ENCODE measurements at places on chromosomes 6 and 20.

DNA sequence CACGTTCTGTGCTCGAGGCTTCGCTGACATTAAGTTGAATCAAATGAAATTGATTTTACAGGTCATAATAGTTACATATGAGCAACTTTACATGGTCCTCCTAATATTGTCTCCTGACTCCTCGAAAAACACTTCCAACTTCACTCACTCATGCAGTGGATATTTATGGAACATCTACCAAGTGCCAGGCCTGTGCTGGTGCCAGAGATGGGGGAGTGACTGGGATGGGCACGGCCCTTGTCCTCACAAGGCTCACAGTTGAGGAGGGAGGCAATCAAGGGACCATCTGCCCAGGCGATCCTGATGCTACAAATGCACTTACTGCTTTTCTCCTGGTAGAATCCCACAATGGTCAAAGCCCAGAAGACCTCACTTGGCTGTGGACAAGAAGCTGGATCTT lies 426.4 kb downstream of the PREX1 start:
- DNase-seq, result no peak

DNA sequence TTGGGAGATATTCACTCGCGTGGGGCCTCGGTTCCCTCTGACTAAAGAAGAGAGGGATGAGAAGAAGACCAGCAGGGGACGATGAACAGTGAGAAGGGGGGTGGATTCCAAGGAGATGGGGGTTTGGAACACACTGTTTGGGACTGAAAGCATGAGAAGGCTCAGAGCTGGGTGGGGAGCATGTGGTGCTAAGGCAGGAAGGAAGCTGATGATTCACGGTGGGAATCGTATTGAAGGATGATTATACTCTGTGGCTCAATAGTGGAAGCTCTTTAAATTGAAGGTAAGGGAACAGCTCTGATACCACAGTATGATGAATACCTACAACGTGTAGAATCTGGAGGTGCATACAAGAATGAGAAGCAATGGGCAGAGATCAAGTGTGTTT lies 117.5 kb upstream of the KCNK16 start:
- DNase-seq, result no peak

DNA sequence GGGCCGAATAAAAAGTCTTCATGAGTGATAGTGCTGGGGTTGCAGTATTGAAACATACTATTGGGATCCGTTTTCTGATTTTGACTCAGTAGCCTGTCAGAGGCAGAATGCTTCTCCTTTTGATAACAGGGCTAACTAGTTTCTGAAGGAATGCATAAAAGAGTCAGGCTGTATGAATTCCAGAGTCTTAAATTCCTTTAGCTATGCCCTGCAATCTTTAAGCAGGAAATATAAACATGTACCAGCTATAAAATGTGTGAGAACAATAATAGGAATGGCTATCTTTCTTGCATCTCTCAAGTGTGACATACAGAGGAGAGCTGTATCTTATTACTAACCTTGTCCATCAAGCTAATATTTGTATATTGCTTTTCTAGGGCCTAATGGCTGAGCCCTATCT lies 917.1 kb downstream of the KIF16B start:
- no peak for DNase-seq

DNA sequence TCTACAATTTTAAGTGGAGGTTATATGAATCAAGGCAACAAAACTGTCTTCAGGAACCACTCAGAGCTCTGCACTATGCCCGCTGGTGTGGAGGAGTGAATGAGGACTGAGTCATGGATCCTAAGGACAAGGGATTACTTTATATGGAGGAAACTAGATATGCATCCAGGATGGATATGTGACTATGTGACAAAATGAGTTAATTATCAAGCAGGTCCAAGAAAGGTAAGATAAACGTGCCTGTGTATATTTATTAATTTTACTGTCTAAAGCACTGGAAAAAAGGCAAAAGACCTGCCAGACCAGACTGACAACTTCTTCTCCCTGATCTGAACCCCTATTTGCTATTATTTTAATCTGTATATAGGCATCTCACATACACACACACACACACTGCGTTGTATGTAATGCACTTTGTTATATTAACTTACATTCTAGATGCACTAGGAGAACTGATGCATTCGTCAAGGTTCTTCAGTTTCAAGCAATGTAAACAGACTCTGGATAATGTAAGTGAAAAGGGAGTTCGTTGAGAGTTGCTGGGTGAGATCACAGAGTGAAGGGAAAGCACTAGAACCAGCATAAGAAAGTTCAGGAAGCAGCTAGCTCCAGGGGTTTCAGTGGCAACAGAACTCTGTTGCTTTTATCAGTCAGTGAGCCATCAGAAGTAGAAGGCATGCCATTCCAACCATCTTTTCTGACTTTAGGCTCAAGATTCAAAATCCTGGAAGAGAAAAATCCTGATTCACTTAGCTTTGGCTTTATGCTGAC lies 26.4 kb upstream of the ADGRG6 start:
- no peak for DNase-seq

- no peak for DNase-seq
Measured at GRCh38 chr20:46883892-46884291, 10.8 kb upstream of the EYA2 start.

DNA sequence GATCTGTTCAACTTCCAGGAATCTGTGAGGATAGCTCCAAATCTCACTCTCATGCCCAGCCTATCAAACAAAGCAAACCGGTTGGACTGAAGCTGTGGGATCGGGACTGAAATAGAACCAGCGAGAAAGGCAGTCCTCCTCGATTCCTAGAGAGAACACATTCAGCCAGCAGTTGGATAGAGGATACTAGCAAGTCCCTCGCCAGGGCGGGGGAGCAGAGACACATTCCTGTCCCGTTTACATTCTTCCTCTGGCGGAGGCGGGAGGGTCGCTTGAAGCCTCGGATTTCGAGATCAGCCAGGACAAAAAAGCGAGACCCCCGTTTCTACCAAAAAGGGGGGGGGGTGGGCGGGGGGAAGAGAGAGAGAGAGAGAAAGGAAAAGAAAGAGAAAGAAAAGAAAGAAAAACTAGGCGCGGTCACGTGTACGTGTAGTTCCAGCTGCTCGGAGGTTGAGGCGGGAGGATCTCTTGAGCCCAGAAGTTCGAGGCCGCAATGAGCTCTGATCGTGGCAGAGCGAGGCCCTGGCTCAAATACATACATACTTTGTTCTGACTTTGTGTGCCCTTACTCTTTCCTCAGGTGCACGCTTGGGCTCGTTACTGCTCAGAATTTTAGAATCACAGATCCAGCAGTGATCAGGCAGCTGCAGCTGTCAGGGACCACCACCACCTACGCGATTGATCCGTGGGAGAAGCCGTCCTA lies 19.5 kb downstream of the ZNF311 start:
- DNase-seq, result no peak

DNA sequence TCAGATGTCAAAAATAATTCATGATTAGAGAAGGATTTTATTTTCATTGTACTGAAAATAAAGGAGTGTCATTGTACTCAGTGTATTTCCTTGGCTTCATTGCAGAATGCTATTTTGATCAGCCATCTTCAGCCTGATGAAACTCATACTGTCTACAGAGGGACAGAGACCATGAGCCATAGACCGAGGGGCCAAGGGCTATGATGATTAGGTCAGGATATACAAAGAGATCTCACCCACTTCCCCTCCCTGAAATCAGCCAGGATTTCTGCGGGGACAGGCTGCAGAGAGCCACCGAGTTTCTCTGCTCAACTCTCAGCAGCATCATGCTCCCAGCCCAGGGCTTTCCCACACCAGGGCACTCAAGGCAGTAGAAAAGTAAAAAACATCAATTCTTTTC lies 47.0 kb downstream of the ALDH8A1 start:
- no peak for DNase-seq

DNA sequence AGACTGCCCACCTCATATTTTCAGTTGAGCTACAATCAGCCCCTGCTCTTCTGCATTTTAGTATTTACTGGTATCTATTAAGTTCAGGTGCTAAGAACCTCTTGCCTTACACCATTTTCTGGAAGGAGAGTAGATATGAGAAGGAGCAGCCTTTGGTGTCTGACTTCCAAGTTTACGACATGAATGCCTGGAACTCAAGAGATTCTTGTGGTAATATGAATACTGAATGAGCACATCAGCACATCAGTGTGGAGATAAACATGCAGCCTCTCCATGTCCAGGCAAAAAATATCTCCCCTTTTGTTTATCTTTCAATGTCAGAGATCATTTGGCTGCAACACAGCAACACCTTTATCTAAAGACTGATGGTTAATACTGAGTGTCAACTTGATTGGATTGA lies 65.8 kb upstream of the THEMIS start:
- DNase-seq, result no peak

- no peak for DNase-seq
Measured at GRCh38 chr6:84453499-84453898, 226.1 kb upstream of the CEP162 start.

DNA sequence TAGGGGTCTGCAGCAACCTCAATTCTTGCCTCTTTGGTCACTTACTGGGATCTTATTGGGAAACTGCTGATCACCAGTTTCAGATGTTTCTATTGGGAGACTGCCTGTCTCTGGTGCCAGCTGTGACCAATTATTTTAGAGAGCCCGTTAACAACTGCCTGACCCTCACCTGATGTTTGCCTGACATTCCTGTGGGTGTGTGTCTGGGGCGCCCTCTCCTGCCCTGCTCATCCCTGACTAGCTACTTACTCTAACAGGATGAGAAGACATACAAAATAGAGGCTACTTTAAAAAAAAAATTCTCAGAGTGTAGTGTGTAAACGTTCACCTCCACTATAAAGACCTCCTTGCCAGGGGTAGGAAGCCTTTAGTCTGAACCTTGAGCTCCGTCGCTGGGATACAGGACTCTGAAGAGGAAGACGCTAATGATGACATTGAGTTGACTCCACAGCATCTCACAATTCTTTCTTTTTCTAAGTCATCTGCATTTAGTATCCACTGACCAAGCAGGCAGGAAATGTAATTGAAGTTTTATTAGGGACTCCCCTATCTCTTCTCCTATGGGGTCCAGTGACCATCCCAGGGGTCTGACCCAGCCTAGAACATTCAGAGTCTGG lies 54.6 kb upstream of the DDR1 start:
- DNase-seq, result no peak

DNA sequence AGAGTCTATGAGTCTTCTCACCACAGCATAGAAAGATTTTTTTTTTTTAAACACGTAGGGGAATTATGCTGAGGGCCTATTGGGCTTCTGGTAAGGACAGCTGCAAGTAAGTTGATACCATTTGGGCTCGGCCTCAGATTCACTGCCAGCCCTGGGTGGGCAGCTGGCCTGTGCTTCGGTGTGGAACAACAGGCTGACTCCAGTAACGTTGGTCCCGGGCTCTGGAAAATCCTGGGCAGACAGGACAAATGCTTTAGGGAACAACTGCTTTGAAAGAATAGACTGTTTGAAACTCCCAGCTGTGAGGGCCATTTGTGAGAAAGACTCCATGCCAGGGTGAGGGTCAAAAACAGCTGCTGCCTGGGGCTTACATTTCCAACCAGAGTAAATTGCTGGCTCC lies 366.5 kb downstream of the QKI start:
- DNase-seq, result no peak

DNA sequence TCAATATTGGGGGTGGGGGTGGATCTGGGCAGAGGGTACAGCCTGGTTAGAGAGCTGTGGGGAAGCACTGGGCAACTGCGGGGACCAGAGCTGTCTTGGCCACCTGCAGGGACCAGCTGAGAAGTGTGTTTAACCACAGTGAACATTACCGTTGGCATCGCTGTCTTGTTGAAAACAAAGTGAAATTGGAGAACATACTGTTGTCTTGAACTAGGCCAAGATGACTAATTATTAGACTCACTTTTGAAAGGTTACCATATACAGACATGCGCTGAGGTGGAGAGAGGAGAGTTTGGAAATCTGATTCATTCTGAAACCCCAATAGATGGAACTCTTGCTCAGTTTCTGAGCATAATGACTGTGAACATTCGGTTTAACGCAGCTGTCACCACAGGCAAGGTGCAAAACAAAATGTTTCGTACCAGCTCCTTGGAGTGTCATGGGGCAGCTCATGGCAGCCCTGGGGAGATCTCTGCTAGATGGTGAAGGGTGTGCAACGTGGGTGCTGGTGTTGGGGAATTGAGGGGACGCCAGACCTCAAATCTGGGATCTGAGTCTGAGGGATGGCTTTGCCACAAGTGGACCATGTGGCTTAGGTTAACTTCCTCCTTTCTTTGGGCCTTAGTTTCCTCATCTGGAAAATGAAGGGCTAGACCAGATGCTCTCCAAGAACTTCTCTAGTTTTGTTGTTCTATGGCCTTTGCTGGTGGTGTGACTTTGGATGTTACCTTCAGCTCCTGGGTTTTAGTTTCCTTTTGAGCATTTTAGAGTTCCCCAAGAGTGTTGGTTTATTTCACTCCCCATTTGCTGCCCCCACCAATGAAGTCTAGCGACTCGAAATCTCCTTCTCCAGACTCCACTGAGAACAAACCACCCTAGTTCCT lies 24.6 kb upstream of the GTSF1L start:
- DNase-seq, result peak; percentile 46

DNA sequence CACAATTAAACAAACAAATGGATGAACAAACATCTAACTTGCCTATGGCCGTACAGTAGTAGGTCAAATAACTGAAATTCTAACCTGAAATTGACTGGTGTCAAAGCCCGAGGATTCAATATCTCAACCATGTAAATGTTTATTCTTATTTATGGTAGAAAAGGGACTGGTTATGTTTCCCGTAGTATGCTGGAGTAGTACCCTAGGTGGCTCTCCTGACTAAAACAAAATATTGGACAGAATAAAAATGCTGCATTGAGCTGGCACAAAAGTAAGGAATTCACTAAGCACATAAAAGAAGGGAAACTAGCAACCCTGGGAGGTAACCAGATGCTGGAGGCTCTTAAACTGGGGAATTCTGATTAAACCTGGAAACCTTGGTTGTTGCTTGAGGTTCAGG lies 117.1 kb upstream of the PREP start:
- no peak for DNase-seq

DNA sequence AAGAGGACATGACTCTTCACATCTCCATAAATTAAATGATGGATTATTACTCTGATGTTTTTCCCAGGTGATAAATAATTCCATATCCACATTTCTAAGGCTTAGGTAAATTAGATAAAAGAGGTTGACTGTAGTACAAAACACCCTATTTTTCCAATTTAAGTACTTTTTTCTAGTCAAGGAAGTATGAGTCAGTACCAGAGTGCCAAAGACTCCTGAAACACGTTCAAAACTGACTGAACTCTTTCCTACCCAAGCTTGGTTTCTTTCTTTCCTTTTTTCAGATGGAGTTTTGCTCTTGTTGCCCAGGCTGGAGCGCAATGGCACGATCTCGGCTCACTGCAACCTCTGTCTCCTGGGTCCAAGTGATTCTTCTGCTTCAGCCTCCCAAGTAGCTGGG lies 85.0 kb downstream of the DOK5 start:
- no peak for DNase-seq

DNA sequence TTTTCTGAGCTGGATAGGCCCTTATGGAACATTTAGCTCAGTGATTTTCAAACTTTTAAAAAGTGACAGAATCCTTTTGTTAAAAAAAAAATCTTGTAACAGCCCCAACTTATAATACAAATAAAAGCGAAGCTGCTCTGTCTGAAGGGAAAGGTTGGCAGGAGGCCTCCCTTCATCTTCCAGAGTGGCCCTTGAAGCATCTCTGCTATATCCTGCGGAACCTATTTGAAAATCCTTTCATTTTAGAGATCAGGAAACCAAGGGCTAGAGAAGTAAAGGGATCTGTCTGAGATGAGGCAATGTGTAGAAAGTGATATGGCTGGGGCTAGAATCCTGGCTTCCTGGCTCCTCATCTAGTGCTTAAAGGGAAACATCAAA lies 107.8 kb downstream of the UBE3D start:
- DNase-seq, result no peak

All from stimulated activated CD4-positive, alpha-beta T cell treated with anti-CD3 and anti-CD28 coated beads, Interleukin-12 subunit alpha, Interleukin-12 subunit beta, amount 100 ng/mL, for 4 hours (primary cell).